Sciatic nerve (tissue), 2 donors: ENCODE measurements at places on chromosomes 2 and 18.

GRCh38 chr2:3631161-3631850 is 26.7 kb upstream of the ALLC start:
- peak; percentile 38 for DNase-seq

- DNase-seq = no peak
These were observed 12.7 kb upstream of the SCN1A start for GRCh38 chr2:166140475-166140874.

- no peak for DNase-seq
These were observed 2.4 kb downstream of the EVX2 start for GRCh38 chr2:176081376-176081836.

DNA sequence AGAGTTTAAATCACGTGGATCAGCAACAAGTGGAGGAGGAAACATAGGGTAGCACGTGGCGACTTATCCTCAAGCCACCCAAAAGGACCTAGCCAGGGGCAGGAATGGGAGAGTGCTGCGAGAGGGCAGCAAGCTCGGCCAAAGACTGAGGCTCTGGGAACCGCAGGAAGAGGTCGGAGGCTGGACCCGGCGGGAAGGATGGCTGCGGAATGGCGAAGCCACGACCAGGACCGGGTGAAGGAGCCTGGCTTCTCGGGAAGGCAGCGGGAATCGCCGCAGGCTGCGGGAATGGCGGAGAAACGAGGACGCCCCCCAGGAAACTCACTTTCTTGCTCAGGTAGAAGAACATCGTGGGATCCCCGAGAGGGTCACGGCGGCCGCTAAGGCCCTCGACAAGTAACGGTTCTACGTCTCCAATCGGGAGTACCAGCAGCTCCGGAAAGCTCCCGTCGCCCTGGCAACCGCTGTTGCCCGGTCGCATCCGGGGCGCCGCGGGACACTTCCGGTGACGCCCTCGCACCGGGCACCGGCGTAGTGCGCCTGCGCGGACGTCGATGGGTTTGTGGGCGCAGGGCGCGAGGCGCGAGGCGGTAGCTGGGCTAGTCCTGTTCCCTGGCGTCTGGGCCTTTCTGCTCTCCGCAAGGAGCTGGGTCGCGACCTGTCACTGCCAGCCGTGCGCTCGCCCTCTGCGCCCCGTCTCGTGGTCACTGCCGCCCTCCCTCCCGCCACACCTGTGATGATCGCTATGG is at the start of gene WDR35:
WDR35 (minus strand) TSS at position 439 of the 749 bp plus-strand sequence; CDS start at position 349, 90 bp downstream.
- peak; percentile 94 for DNase-seq

- DNase-seq = no peak
These were observed 598 bp upstream of the C2orf69 start for GRCh38 chr2:199910338-199911051.

DNA sequence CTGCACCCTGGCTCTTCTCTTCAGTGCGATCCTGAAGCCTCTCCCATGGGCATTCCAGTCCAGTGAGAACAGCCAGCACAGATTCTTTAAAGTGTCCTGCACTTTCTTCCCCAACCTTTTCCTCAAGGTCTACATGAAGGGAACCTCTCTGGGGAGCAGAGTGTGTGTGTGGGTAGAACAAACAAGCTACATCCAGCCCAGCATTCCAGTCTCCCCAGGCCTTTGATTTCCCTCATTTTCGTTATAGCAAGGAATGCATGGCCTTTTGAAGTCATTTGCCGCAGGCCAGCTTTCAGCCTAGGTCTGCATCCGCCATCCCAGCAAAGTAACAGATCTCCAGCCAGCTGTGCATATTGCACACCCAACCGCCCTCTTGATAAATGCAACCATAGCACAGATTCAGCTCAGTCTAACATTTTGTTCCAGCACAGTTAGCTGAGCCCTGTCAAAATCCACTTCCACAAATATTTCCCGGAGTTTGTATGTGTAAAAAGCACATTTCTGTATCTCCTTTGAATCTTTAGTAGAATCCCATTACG is 44.6 kb downstream of the CD8B2 start:
- no peak for DNase-seq

DNA sequence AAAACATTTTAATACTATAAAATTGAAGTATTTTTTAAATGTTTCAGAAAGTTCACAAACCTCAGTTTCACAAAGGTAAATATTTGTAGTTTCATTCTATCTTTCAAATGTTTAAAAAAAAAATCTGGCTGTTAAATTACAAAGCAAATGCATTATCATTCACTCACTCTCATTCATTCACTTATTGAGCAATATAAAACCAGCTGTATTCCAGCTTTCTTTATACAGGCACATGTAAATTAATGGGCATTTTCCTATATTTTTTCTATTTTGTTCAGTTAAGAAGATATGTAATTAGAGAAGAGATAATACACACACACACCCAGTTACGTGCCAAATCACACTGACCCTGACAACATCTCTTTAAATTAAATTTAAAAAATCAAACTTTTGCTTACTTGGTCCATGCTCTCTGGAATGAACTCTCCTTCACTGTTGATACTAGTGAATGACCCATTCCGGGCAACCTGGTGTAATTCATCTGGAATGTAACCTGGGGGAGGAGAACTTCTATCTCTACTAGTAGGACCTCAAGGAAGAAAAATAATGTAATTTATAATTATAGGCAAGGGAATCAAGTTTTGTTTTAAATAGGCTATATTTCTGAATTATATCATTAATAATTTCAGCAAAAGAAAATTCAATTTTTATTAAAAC is 32.5 kb upstream of the ERCC3 start:
- DNase-seq = no peak

- DNase-seq = no peak
These were observed 56.6 kb upstream of the NOL4 start for GRCh38 chr18:34281290-34281689.

DNA sequence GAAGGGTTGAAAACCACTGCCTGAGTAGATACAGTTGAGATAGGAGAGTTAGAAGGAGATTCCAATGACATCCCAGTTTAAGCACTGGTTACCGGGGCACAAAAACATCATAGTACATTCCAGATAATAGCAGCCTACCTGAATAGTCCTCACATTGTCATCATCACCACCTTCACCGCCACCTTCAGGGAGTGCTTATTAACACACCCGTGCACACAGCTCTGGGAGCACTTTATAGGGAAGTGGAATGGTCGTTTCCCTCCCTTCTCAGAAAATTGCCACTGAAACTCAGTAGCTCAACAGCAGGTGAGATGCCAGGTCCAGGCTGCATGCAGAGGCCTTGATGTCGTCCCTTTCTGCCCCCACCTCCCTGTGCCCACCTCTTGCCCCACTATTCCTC is 8.2 kb downstream of the SERPINB7 start:
- DNase-seq = no peak

GRCh38 chr2:30504731-30505130 is 57.7 kb downstream of the LCLAT1 start:
- no peak for DNase-seq
